Activated CD4-positive, alpha-beta T cell treated with anti-CD3 and anti-CD28 coated beads, Interleukin-2, amount 50 U/mL, for 16 hours (primary cell): ENCODE measurements at places on chromosomes 2 and 18.

GRCh38 chr18:76315722-76316230 is 179.3 kb downstream of the ZNF516 start:
- no peak for DNase-seq

- no peak for DNase-seq
Observed at GRCh38 chr2:74841641-74842040, 7.7 kb downstream of the HK2 start.

GRCh38 chr18:51559198-51559901 is 361.9 kb upstream of the MEX3C start:
- DNase-seq = no peak

DNA sequence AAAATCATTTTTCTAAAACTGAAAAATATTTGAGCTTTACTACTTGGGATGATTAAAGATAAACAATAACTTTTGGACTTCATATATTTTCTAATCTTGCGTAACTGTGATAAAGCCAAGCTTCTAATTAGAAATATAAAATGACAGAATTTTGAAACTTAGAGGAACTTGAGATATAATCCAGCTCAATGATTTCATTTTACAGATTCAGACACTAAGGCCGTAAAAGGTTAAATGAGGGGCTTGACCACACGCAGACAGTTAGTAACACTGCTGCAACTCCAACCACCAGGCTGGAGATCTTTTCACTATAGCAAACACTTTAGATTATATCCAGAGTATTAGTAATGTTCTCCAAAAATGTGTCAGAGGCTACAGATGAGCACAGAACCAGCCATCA is 445.5 kb downstream of the ZEB2 start:
- no peak for DNase-seq

DNA sequence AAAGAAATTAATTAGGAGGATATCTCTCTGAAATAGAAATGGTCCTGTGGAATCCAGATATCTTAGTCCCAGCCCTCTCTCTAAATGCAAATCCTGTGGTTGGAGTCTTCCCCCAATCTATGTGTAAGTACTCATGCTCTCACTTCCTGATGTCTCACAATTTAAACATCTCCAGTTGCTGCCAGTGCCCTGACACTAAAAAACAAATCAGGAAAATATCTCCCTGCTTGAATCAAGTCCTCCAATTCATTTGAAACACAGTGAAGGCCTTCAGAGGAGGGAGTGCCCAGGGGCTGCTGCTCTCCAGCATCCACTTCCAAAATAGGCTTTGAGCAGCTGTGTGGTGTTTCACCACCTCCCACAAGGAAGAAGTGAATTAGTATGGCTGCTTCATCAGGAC is 413.8 kb downstream of the RAD51AP2 start:
- no peak for DNase-seq

- DNase-seq = no peak
Observed at GRCh38 chr2:69154106-69154505, 141.1 kb downstream of the ANTXR1 start.

DNA sequence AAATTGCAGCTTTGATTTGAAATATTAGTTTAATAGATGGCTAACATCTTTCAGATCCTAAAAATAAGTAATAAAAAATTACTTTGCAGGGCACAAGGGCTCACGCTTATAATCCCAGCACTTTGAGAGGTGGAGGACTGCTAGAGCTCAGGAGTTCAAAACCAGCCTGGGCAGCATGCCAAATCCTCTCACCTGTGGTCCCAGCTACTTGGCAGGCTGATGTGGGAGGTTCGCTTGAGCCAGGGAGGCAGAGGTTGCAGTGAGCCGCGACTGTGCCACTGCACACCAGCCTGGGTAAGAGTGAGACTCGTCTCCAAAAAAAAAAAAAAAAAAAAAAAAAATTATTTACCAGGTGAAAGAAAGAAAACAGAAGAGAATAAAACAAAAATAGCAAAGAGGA is 449.8 kb downstream of the NRXN1 start:
- no peak for DNase-seq

GRCh38 chr2:12778369-12778768 is 61.6 kb downstream of the TRIB2 start:
- DNase-seq = no peak

DNA sequence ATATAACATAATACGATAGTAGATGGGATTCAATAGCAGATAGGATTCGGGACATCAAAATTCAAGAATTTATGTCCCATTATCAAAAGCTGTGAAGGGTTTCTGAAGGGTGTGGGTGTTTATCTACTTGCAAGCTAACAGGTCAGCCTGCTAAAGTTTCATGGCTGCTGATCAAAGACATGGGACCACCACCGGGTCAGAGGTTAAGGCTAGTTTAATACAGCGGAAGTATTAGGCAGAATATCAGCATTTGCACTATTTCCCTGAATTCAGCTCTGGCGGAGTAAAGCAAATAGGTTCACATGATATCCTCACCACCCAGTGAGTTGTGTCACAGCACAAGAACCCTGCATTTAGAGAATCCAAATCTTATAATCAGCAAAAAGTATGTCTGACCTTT is 82.5 kb downstream of the DSEL start:
- no peak for DNase-seq

DNA sequence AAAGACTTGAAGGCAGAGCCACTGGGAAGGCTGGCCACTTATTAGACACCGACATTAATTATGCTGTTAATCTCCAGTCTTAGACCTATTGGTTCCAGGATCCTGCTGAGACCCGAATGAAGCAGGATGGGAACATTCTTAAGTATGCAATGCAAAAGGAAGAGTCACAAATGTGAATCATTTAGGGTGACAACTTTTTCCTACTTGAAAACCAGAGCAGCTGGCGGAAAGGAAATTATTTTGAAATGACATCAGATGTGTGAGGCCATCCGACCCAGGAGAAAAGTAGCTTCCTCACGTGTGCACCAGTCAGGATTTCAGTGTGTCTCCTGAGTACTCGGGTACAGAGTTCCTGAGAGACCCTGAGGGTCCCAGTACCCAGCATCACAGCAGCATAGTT is 222.9 kb upstream of the NCKAP5 start:
- DNase-seq = no peak

- no peak for DNase-seq
Observed at GRCh38 chr2:778731-779350, 101.6 kb upstream of the TMEM18 start.

DNA sequence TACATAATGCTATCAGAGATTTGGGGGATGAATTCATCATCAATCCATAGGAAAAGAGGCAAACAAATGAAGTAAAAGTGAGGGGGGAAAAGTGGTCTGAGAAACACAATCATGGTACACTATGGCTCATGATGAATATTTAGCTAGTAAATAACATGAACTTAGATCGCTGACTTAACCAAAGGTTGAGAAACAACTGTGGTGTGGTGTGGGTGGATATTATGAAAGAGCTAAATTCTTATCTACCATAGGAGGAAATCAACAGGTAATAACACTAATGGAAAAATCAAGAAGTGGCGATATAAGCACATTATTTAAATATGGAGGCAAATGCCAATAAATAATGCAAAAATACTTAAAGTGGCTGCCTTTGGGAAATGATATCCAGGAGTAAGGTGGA is 12.2 kb upstream of the TPRKB start:
- no peak for DNase-seq

DNA sequence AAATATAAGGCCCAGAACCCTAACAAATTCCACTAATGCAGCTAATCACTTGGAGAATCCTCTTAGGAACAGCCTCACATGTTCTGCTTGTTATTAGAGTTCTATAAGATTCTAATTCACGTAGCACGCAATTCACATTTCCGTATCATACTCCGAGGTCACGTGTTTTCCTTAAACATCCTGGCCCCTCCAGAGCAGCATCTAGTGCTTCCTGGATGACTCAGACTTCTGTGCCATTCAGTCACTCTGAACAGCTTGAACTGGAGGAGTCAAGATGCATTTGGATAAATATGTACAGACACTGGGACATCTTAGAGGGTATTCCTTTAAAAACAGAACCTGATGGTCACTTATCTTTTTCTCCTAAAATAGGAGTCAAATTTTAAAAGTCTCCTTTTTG is 156.5 kb downstream of the MYO5B start:
- peak; percentile 38 for DNase-seq

- no peak for DNase-seq
Observed at GRCh38 chr2:96622544-96622943, 15.6 kb downstream of the KANSL3 start.

DNA sequence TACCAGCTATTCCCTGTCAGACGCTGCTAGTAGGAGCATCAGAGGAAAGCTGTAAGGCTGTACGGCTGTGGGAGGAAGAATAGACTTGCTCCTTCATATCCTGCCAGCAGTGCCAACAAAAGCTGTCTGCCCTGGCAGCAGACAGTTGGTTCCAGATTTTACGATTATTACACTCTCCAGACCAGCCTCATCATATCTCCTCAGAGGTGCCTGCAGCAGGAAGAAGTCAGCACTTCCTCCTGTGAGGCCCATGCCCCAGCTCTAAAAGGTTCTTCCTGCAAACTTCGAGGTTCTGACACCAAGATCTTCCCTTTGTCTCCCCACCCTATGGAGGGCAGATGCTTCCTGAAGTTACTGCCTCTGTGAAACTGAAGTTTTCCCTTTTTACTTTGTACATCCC is 537.7 kb upstream of the PKDCC start:
- no peak for DNase-seq

DNA sequence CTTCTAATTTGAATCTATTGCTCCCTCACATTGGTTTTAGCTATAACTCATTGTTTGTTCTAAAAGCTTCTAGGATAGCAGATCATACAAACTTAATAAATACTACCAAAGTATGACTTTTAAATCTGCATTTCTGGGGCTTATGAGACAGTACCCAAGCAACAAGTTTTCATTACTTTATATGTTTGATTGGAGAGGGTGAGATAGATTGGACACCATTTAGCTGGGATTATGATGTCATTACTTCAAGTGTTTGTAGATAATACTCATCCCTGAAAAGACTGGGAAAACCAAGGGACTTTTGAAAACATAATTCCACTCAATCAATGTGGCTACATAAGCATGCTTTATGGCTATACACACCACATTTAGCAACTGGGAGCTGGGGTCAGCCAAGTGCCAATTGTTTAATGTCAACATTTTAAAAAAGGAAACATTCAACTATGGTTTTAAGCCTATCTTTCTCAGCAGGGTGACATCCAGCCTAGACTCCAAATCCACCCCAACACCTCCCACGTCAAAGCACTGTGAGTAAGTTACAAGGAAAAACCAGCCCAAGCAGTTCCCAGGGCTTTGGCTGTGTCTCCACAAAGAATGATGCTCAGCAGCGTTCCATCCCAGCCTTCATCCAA is 119.9 kb downstream of the ETAA1 start:
- DNase-seq = no peak

- no peak for DNase-seq
Observed at GRCh38 chr18:65790604-65791003, 39.8 kb downstream of the CDH7 start.

DNA sequence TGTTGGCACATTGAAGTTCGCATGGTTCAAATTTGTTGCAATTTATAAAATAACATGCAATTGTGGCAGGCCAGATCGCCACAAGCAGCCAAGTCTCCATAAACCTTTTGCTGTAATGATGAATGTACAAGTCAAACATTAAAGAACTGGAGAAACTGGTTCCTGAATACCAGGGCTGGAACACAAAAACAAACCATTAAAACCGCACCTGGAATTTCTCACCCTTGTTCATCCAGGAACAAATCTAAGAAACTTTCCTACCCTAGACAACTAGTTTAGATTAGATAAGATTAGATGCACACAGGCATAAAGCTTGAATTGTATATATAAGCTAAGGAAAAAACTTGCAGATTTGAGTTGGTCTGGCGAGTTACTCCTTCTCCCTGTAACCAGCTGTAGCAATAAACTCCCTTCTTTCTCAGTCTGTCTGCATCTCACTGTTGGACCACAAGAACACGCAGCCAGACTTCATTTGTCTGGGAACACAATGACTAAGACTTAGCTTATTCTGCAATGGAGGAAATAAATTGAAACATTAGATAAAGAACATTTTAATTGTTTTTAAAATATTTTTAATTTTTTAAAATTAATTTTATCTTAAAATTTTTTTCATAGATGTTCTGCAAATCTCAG is 1835.5 kb upstream of the LRRTM1 start:
- DNase-seq = no peak

DNA sequence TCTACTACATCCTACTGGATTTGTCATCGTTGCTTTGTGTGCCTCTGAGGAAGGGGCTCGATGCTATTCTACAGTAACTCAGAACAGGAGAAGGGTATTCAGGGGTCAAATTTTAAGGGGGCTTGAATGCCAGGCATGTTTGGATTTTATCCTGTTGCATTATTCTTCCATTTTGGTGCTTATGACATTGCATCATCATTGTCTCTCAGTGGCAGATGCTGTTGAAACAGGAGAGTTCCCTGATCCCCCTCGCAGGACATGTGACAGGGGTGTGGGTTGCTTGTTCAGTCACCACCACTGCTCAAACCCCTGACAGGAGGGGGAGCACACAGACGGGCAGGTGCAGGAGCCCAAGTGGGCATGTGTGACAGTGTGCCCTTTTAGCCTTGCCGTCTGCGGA is 156.7 kb downstream of the SLC4A3 start:
- DNase-seq = no peak

DNA sequence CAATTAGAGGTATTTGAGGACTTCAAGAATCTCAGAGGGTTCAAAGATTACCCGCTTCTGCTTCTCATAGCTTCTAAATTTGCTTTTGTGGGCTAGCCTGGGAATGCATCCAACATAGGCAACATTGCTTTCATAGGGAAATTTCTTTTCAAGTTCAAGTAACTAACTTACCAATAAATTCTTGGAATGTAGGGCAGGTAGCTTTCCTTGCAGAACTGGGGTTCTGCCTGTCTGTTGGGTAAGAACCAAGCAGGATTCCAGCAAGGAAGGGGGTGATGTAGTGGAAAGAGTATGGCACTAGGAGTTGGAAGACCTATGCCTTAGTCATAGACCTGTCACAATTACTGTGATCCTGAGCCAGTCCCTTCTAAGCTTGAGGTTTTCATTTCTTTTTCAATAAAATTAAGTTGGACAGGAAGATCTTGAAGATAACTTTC is 164.1 kb downstream of the FHOD3 start:
- DNase-seq = no peak

DNA sequence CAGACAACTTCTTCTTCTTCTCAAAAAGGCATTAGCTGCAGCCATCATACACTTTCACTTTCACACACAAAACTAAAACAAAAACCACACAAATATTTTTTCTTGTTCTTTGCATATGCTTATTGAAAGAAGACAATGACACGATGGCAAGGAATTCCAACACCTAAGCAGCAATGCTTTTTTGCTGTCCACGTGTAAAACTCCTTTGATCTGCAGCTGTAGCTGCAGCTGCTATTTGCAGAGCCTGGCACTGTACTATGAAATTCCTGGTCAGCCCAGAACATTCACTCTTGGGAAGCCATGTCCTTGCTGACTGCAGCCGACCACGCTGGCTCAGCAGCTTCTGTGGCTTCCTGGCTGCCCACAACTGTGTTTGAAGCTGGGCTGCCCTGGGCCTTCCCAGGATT is 316.2 kb downstream of the CDH2 start:
- no peak for DNase-seq

DNA sequence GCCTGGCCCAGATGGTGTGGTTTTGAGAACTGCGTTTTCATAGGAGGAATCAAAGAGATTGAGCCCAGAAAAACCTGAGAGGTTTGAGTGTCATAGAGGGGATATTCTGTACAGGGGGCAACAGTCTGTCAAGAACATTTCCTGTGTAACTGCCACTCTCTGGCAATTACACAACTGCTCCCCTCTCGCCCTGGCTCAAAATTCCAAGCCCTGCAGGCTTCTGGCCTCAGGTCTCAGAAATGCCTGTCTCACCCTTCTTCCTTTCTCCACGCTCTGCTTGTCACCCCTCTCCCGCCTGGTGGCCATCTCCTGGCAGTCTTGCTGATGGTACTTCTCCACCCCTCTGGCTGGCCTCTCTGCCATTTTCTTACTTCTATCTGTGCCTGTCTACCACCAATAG is 4.0 kb downstream of the VAMP5 start:
- no peak for DNase-seq

- DNase-seq = no peak
Observed at GRCh38 chr18:38402509-38402908, 836.9 kb upstream of the CELF4 start.
